ENCODE measurements at places on chromosomes 13 and 19. TPM values are rescaled to one million over a fixed set of nuclear protein-coding genes. Genes with fewer than 3 reads are reported as not detected.

KIR2DL3 gene
- polyA plus RNA-seq, result not detected

CDX2 gene
- polyA plus RNA-seq, result 0.03 TPM

ATP4A gene
- polyA plus RNA-seq, result 357 TPM

SHD gene
- not detected for polyA plus RNA-seq

ZNF44 gene
- polyA plus RNA-seq, result 3.2 TPM

DLL3 gene
- polyA plus RNA-seq, result 0.08 TPM

KLK3 gene
- not detected for polyA plus RNA-seq

FGF21 gene
- polyA plus RNA-seq, result not detected

F10 gene
- 3.5 TPM for polyA plus RNA-seq

ATP1A3 gene
- 0.12 TPM for polyA plus RNA-seq

DNA sequence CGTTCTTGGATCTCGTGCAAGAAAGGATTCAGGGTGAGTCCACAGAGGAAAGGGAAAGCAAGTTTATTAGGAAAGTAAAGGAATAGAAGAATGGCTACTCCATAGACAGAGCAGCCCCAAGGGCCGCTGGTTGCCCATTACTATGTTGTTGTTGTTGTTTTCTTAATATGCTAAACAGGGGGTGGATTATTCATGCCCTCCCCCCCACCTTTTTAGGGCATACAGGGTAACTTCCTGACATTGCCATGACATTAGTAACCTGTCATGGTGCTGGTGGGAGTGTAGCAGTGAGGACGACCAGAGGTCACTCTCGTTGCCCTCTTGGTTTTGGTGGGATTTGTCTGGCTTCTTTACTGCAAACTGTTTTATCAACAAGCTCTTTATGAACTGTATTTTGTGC, 29.1 kb upstream of the PCDH9 start:
- DNase-seq, result no peak

DNA sequence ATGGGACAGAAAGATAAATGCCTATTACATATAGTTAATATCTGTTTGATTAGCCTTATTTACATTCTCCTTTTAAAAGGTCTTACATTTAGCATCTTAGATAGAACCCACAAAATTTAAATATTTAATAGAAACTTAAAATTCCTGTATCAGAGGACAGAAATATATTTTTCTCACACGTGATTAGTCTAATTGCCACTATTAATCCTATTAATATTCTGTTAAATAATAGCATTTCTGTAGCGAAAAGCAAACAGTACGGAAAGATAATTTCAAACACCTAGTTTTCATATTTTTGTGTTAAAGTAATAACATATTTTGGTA, 380 bp upstream of the ZNF30 start:
- DNase-seq, result no peak

- no peak for DNase-seq
Observed at GRCh38 chr13:44784708-44785080, 204.6 kb downstream of the NUFIP1 start.

DNA sequence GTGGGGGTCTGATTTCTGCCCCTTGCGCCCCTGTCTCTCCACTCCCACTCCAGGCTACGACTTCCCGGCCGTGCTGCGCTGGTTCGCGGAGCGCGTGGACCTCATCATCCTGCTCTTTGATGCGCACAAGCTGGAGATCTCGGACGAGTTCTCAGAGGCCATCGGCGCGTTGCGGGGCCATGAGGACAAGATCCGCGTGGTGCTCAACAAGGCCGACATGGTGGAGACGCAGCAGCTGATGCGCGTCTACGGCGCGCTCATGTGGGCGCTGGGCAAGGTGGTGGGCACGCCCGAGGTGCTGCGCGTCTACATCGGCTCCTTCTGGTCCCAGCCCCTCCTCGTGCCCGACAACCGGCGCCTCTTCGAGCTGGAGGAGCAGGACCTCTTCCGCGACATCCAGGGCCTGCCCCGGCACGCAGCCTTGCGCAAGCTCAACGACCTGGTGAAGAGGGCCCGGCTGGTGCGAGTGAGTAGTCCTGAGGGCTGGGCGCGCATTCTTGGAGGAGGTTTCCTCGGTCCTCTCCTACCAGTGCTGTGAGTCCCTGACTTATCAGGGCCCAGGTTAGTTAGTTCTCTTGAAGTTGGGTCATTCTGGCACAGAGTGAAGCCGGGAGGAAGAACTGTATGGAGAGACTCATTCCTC, 12.7 kb downstream of the EHD2 start:
- no peak for DNase-seq

GRCh38 chr19:2618611-2619010, 83.9 kb downstream of the GNG7 start:
- peak; percentile 59 for DNase-seq

- peak; percentile 40 for DNase-seq
Observed at GRCh38 chr13:31036731-31037695, 104.6 kb downstream of the TEX26 start.

- no peak for DNase-seq
Observed at GRCh38 chr13:97202761-97203160, 19.4 kb upstream of the MBNL2 start.

DNA sequence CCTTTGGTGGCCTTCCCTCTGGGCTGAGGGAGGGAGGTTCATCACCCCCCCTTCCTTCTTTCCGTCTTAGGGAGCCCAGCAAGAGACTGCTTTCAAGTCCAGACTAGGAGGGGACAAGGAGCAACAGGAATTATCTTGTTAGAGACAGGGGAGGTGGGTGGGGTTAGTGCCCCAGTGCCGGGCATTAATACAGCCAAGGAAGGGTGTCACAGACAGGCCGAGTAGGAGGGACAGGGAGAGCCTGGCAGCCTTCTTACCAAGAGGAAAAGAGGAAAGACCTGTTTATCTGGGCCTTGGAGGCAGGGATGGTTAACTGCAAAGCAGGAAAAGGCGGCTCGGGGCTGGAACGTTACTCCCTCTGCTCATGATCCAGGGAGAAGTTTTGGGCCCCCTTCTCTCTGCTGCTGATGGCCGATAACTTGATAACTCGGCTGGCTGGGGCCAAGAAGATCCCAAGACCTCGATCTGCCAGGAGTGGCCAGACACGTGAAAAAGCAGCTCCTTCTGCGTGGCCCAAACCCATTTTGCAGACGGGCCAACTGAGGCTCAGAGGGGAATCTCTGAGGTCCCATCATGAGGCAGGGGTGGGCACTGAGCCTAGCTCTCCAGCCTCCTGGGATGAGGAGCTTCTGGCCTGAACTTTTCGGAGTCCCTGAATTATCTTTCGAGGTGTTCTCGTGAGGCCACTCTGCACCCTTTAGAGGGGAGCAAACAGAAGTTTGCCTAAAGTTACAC, 79.3 kb downstream of the PTPRS start:
- DNase-seq, result peak; percentile 65

GRCh38 chr19:12676384-12676792, 5.3 kb downstream of the DHPS start:
- DNase-seq, result peak; percentile 91

- no peak for DNase-seq
Observed at GRCh38 chr13:88472316-88472715, 801.1 kb downstream of the SLITRK5 start.

- no peak for DNase-seq
Observed at GRCh38 chr13:96629331-96629730, 364.9 kb downstream of the OXGR1 start.

DNA sequence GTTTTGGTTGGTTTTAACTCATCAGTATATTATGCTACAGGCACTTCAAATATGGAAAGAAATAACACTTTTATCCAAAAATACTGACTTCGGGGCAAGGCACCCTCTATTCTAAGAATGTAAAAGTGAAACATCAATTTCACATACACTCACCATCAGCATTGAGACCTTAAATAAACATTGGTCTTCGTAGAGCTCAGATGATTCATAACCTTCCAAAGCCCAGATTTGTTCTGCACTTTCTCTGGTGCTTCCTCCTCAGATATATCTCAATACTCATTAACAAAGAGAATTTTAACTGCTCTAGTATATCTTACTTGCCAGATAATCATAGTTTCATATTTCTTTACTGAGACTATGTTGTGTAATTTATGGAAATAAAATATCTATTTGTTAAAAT, 794.3 kb downstream of the LIG4 start:
- no peak for DNase-seq

- DNase-seq, result no peak
Observed at GRCh38 chr19:6065685-6066374, 44.5 kb downstream of the RFX2 start.

GRCh38 chr13:29978211-29978610, 127.8 kb upstream of the UBL3 start:
- DNase-seq, result no peak

DNA sequence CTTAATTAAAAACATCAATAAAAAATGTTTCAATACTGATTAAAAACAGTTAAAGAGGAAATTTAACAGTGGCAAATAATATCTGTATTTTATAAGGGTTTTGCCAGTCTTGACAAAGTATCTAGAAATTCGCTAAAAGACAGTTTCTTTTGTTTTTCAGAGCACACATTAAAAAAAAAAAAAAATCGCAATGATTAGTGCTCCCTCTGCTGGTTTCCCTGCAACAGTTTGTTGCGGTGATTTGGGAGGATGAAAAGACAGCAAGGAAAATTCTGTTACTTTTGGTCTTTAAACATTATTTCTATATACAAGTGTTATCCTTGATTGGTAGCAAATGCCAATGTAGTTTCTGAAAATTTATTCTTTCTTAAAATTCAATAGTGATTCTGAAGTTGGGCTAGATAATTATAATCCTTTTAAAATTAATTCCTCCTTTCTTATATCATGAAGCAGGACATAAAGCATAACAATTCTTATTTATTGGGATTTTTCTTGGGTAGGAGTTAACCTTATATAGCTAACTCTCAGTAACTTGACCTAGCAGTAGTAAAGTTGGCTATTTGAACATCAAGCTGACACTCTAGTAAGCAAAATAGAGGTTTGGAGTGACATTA, 23.1 kb upstream of the SPRY2 start:
- peak; percentile 57 for DNase-seq

DNA sequence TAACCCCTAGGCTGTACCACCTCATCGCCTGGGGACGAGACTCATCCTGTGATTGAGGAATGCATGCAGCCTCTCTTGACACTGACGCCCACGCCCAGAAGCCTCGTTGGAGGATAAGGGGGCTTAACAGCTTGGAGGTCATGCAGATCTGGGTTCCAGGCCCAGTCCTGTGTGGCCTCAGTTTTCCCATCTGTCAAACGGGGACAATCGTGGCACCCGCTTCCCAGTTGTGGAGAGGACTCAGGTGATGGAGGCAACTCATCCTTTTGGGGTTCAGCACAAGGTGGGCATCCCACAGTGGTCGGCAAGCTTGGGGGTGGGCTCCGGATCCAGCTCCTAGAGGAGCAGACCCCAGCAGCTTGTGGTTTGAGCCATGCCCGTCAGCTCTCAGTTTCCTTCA, 1.4 kb upstream of the LGI4 start:
- DNase-seq, result no peak

DNA sequence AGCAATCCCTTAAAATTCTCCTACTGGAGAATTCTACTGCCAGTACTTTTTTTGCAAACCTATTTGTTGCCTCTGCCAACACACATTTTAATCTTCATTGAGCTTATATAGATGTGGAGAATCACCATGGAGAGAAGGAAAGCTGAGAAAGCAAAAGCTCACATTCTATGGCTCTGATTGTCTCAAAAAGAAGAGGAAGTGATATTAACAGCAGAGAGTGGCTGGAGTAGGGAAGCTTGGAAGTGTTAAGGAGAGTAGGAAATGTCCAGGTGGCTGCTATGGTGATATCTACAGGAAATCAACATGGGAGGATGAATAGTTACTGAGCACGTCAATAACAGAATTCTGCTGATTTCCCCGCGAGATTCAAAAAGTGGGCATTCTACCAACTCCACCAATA, 78.8 kb upstream of the TDRD3 start:
- DNase-seq, result no peak

- no peak for DNase-seq
Observed at GRCh38 chr13:58461217-58461616, 829.7 kb downstream of the PCDH17 start.

- DNase-seq, result no peak
Observed at GRCh38 chr13:38483623-38484022, 134.0 kb downstream of the UFM1 start.

DNA sequence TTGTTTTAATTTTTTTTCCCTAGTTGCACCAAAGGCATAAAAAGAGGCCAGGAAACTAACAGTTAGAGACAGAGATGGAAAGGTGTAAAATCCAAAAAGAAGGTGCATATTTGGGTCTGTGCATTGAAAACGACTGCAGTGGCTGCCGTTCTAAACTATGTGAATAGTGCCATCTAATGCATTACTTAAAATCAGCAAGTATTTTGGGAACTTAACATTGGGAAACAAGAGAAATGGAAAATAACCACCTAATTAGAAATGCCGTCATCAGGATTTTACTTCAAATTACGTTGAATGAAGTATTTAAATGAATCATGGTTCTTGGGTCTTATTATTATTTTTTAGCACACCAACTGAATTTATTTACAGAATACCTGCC, 189.5 kb upstream of the MIR17HG start:
- no peak for DNase-seq

- DNase-seq, result no peak
Observed at GRCh38 chr13:85833921-85834320, 34.7 kb upstream of the SLITRK6 start.

DNA sequence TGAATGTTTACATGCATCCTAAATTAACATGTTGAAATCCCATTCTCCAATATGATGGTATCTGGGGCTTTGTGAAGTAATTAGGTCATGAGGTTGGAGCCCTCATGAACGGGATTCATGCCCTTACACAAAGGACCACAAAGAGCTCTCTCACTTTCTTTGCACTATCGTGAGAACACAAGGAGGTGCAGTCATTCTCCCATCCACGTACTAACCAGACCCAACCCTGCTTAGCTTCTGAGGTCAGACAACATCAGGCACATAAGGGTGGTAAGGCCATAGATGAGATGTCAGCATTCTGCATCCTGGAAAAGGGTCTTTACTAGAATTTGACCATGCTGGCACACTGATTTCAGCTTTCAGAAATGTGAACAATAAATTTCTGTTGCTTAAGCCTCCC, 1211.9 kb upstream of the MIR17HG start:
- no peak for DNase-seq

DNA sequence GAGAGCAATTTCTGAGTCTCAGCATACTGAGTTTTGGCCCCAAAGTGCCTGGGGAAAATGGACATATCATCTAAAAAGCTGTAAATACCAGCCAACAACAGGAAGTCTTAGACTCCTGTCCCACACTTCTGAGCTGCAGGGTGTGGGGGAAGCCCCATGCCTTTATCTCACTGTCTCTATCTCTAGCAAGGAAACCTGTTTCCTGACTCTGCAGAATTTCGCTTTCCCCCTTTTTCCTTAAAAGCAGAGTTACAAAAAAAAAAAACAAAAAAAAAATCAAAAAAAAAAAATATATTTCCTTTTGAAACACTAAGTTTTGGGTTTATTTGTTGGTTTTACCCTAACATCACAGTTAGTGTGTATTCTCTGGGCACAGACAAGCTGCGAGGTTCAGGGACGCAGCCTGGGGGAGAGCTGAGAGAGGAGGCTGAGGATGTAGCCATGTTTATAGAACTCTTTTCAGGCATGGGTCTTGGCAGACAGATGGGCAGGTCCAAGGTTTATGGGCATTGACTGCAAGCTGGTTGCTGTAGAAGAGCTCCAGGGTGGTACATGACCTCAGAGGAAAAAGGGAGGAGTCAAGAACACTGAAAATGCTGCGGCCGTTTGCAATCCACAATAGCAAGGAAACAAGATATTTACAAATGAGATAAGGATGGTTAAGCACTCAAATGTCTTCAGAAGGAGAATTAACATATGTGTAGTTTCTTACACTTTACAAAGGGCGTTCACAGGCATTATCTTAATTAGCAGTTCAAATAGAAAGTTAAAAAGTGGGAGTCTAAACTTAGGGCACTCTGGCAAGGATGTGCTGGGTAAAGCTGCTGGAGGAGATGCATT, 4.9 kb downstream of the MBNL2 start:
- peak; percentile 77 for DNase-seq

- DNase-seq, result peak; percentile 61
Observed at GRCh38 chr13:112892426-112893206, 76.4 kb upstream of the MCF2L start.

GRCh38 chr13:98112456-98112855, 30.4 kb upstream of the FARP1 start:
- DNase-seq, result no peak
